Fibroblast of the aortic adventitia (primary cell): ENCODE measurements at places on chromosomes 6 and 20.
A peak's percentile ranks its signal among the peaks of the same experiment; 100 is the strongest.

- peak; percentile 81 for DNase-seq
These were observed at the start of gene FOXO3 for GRCh38 chr6:108560463-108561308. FOXO3 (plus strand) TSS chr6:108560917; CDS start chr6:108561209, 292 bp downstream.

DNA sequence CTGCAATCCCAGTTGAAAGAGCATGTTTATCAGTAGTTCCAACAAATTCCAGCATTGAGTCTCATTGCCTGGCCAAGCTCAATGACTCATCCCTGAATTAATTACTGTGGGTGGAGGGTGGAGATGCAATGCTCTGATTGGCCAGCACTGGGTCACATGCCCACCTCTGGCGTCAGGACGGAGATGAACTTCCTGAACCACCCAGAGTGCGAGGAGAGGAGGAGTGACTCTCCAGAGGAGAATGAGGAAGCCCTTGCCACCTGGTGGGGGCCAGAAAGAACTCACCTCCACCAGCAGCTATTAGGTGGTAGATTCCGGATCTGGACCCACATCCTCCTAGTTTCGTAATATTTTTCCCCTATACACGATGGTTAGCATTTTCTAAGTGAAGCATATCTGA is 283.9 kb downstream of the TBC1D7 start:
- DNase-seq: peak; percentile 4

DNA sequence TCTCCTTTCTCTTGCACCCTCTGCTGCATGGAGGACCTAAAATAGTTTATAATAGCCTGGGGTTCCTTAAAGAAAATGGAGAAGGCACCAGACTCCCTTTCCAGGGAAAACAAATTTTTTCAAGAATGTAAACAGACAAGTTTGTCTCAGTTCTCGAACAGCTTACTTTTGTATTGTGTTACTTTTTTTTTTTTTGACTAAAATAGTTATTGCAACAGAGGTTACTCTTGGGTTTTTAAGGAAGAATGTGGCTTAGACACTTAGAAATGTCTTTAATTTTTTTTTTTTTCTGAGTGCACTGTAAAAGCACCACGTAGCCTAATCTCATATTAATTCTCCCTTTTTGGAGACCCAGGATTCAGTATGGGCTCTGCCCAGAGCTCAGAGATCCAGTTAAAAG is 148.7 kb upstream of the CARMIL1 start:
- peak; percentile 24 for DNase-seq

GRCh38 chr6:158361961-158362669 is 49.9 kb downstream of the TULP4 start:
- DNase-seq: peak; percentile 30

GRCh38 chr6:3526962-3527650 is 70.3 kb upstream of the SLC22A23 start:
- DNase-seq: peak; percentile 80

DNA sequence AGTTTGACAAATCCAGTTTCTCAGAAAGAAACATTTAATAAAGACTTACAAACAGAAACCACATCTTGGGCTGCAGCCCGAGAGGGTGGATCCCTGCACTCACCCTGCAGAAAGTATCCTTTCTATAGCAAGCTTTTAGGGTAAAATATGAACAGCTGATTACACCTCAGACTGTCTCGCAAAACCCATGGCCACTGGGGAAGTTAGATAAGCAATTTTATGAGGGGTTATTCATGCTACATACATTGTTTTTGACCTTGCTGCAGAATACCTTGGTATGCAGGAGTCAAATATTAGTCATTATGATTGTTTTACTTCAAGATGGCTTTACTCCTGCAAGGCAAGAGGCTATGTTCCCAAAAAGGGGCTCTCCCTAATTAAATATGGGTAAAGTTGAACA is 126.9 kb downstream of the OR2B2 start:
- no peak for DNase-seq

DNA sequence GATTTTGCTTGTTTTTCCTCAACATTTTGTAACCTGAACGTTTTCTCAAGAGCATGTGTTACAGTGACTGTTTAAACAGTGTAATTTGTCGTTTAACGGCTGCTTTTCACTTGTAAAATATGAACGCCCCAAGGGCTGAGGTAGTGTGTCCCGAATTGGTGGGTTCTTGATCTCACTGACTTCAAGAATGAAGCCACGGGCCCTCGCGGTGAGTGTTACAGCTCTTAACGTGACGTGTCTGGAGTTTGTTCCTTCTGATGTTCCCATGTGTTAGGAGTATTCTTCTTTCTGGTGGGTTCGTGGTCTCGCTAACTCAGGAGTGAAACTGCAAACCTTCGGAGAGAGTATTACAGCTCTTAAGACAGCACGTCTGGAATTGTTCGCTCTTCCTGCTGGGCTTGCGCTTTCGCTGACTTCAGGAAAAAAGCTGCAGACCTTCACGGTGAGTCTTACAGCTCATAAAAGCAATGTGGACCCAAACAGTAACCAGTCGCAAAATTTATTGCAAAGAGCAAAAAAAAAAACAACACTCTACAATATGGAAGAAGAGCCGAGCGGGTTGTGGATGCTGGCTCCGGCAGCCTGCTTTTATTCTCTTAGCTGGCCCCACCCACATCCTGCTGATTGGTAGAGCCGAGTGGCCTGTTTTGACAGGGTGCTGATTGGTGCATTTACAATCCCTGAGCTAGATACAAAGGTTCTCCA is 25.1 kb upstream of the TRIM27 start:
- DNase-seq: no peak

DNA sequence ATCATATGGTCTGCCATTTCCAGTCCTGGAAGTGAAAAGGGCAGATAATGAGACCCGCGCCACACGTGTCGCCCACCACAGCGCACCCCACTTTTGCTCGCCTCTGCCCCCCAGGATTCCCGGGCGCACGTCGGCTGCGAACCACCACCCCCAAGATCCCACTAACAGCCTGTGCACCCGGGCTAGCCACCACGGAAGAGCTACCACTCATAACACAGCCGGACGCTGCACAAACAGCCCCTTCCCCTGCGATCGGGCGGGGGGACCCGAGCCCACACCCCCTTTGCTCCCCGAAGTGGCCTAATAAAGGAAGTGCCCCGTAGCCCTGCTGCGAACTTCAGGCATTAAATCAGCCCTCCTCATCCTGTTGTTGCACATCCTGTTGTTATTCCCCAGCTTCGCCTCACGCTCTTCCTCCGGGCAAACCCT is 506 bp downstream of the CITED2 start:
- DNase-seq: no peak

DNA sequence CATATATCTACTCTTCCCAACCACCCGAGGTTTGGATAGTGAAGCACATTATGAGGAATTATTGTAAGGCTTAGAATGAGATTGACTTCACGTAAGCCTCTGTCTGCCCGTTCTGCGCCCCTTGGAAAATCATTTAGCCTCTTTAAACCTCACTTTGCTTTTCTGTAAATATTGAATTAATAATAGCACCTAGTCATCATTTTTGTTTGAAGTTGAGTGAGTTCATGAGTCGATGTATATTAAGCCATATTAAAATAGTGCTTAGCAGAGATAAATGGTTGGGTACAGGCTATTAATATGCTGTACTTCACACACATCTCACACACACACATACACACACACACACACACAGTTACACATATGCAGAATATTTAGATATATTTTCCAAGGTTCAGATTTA is 344.8 kb upstream of the EYS start:
- DNase-seq: no peak

DNA sequence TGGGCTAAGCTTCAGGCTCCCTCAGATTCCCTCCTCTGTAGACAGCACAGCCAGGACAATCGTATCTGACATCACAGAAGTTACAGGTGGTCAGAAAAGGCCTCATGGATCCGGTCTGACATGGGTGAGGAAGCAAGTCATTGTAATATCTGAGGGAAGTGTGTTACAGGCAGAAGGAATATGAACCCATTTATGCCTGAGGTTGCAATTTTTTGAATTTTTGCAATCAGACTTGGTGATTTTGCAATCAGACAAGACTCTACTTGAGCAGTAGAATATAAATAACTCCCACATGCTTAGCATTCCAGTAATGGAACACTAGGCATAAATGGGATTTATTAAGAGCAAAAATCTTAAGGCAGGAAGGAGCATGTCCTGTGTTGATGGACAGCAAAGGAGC is 52.1 kb downstream of the CBLN4 start:
- no peak for DNase-seq

- DNase-seq: no peak
These were observed 267.4 kb upstream of the TAB2 start for GRCh38 chr6:149050160-149050559.

DNA sequence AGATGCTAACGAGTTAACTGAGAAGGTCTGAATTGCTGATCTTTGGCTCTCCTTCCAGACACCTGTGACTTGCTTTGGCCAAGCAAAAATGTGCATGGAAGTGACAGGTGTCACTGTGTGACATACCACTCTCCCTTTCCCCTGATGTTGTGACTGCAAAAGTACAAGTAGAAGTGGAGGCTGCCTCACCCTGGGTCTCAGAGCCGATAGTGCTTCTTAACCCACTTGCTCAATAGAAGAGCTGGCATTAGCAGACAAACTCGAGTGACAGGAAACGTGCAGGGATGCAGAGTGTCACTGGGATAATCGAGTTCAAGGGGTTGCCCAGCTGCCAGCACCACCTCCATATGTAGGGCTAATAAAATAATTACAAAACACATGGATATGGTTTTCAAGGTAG is 16.4 kb upstream of the SPO11 start:
- no peak for DNase-seq

DNA sequence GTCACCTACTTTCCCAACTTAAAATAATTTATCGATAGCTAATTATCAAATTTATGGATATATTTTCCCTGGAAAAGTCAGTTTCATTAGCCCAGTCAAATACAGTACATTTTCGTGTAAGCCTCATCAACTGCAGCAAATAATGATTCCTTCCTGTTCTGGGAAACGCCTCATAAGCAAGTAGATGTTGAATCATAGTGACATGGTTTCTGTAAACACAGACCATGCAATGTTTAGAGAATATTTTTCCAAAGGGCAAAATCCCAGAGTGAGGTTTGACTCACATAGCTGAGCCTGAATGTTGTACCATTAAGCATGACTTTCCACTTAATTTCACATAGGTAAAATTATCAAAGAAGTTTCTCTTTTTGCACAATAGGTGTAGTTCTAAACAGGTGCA is 16.7 kb upstream of the VNN1 start:
- DNase-seq: peak; percentile 34

DNA sequence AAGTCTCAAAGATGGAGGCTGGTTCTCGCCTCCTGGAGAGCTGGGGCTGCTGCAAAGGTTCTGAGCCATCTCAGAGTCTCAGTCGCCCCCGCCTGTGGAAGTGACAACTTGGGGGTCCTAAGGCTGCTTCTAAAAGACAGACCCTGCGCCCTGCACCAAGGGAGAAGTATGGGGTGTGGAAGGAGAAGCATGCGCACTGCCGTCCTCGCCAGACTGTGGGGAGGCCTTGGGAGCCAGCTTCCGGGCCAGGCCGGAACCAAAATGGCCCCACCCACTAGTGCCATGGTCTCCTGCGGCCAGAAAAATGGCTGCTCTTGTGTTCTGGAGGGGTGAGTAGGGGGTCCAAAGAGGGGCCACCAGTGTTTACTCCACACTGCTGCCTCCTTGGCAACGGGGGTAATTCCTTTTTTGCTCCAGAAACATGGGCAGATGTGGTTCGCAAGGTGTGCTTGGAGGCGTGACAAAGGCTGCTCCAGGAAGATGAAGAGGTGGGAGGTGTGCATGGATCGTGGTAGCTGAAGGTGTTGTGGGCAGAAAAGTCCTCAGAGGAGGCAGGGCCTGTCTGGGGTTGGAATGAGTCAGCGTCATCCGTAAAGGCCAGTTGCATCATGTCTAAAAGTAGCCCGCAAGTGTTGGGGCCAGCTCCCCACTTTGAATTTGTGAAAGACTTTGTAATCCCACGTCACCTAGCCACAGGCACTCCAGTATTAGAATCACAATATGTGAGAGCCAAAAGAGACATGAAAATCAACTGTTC is 329.8 kb upstream of the SOX4 start:
- DNase-seq: no peak

- DNase-seq: no peak
These were observed 4.2 kb downstream of the OR2A4 start for GRCh38 chr6:131696956-131697355.

- DNase-seq: peak; percentile 17
These were observed 255.4 kb upstream of the STXBP5 start for GRCh38 chr6:146948790-146949342.

- no peak for DNase-seq
These were observed 8.9 kb downstream of the GFOD1 start for GRCh38 chr6:13478525-13478966.

- no peak for DNase-seq
These were observed 23.1 kb upstream of the BMP7 start for GRCh38 chr20:57289391-57290177.

DNA sequence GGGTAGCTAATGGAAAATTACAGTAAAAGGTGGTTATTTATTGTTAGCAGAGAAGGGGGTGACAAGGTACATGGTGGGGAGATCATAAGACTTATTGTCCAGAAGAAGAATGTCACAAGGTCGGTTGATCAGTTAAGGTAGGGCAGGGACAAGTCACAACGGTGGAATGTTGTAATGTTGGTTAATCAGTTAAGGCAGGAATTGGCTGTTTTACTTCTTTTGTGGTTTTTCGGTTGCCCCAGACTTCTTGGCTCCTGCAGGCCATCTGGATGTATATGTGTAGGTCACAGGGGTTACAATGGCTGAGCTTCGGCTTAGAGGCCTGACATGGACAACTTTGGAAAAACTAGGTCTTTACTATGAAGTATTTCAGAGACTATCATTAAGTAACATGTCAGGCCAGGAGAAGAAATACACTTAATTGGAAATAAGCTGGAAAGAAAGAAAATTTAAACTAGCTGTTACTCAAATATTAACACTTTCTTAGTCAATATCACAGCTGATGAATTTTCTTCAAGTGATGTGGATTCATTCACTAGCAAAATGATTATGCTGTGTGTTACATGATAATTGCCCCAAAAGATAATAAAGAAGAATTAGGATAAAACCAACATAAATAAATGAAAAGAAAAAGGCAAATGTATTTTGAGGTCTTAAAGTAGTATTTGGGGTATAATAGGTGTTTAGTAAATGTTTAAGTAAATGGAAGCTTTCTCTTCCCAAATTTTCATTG is 4.4 kb downstream of the AIG1 start:
- no peak for DNase-seq

DNA sequence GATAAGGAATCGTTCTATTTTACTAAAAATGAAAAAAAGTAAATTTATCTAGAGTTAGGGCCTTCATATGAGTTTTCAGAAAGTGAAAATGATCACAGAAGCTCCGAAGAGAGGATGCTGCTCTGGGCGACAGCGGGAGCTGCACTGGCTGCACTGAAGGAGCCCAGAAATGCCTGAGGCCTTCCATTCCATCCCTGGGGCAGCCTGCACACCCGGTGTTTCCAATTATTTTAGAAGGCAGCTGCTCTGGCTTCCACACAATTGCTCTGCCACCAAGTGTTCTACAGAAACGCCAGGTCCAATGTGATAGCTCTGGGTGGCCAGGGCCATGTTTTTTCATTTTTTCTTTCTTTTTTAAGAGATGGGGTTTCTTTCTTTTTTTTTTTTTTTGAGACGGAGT is 3.6 kb downstream of the DTNBP1 start:
- DNase-seq: no peak

- DNase-seq: no peak
These were observed 38.2 kb downstream of the OR2B2 start for GRCh38 chr6:27874016-27874415.

DNA sequence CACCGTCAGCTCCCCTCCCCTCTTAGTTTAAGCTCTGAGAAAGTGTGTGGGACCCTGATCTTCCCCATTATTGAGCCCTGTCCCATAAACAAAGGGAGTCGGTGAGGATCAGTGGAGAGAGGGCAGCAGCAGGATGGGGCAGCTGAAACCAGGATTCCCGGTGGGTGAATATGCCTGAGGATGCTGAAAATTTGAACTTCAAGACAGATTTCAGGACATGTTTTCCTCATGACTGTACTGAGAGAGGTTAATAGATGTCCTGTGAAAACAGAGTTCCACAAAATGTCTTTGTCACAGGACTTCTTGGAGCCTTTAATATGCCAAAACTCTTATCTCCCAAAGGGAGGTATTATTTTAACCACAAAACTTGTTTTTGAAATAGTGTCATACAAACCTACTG is 53.5 kb upstream of the SLC22A16 start:
- DNase-seq: peak; percentile 27
